Chondrocyte (in vitro differentiated cells): ENCODE measurements at places on chromosomes 7 and 10. TPM values are rescaled to one million over a fixed set of nuclear protein-coding genes. Genes with fewer than 3 reads are reported as not detected.

- no peak for DNase-seq
Observed at GRCh38 chr7:131164025-131164925, 163.4 kb upstream of the MKLN1 start.

Gene PPP1R9A
- total RNA-seq = 1.5 to 5.3 TPM (median 4.1 TPM) in 3 replicates

Gene SAP25
- total RNA-seq = 0.70 to 1.1 TPM in 2 of 3 replicates, not detected in the other

- DNase-seq = no peak
Observed at GRCh38 chr10:110609605-110610004, 34.5 kb upstream of the RBM20 start.

Gene GALNT17
- total RNA-seq = 20.6 to 24.4 TPM (median 24.2 TPM) in 3 replicates

DNA sequence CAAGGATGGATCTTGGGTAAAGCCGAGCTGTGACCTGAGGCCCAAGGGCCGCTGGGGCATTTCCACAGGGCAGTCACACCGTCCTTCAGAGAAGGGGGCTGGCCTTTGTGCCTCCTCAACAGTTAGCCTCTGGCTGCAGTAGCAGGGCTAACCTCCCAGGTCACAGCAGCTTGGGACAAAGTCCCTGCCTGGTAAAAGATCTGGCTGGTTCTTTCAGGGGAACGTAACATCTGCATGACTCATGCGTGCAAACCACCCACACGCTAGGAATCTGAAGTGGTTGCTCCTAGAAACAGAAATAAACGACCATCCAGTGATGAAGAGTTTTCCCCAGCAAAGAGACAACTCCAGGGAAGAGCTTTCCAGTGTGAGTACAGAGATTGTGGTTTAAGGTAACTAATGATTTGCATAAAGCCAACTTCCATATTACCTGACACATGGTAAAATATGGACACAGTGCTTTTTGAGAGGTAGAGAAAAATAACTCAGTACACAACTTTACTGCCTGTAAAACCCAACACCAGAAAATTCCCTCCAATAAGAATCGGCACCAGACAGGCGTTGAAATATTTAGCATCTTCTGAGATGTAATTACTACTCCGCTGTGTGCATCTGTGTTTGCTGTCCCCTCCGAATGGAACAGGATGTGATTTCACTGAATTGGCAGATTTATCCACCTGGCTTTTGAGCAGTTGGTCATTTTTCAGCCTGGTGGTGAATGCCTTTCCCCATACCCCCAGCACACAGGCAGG lies 84.9 kb upstream of the ADRB1 start:
- no peak for DNase-seq

Gene HYAL4
- not detected in 3 replicates for total RNA-seq

Gene ZNF365
- total RNA-seq = 5.2 to 10.9 TPM (median 6.0 TPM) in 3 replicates

DNA sequence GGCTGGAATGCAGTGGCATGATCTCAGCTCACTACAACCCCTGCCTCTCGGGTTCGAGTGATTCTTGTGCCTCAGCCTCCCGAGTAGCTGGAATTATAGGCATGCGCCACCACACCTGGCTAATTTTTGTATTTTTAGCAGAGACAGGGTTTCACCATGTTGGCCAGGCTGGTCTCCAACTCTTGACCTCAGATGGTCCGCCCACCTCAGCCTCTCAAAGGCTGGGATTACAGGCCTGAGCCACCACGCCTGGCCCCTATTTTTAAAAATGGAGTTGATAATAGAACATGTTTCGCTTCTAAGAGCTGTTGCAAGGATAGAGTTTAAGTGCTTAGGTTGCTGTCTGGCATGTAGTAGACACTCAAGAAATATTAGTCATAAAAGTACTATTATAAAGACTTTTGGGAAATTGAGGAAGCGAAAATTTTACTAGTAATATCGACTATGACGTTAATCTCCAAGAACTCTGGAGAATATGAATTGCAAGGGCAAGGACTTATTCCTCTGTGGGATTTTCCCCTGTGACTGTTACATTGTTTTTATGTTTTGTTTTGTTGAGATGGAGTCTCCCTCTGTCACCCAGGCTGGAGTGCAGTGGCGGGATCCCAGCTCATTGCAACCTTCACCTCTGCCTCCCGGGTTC lies 7.9 kb downstream of the GTF2I start:
- DNase-seq = peak; percentile 19

GRCh38 chr10:2202401-2202800 lies 465.1 kb upstream of the ADARB2 start:
- DNase-seq = no peak

Gene SLIT1
- total RNA-seq = 0.17 TPM in 1 of 3 replicates, not detected in the others

- DNase-seq = no peak
Observed at GRCh38 chr10:34609287-34609940, 205.7 kb downstream of the PARD3 start.

DNA sequence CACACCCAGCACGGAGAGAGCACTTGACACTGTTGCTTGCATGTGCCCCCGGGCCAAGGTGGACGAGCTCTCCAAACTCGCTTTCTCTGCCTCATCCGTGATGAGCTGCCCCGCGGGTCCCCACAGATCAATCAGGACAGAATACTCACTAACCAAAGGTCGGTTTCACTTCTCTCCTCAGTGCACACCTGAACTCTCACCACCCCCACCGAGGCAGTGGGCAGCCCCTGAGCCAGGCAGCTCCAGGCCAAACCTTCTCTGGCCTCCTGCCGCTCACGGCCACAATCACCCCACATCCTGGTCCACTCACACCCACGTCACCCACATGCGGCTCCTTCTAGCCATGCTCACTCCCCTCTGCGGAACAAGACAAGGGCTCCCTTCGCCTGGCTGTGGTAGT lies 443.9 kb downstream of the DNAJB6 start:
- peak; percentile 82 for DNase-seq

- DNase-seq = no peak
Observed at GRCh38 chr10:66071907-66072306, 853.9 kb upstream of the LRRTM3 start.

GRCh38 chr7:29391262-29391661 lies 172.4 kb upstream of the PRR15 start:
- no peak for DNase-seq

GRCh38 chr7:123305840-123306375 lies 106.1 kb upstream of the SLC13A1 start:
- DNase-seq = no peak

GRCh38 chr10:110617425-110618229 lies 26.5 kb upstream of the RBM20 start:
- DNase-seq = no peak

GRCh38 chr10:129560361-129560760 lies 93.3 kb downstream of the MGMT start:
- DNase-seq = no peak

- DNase-seq = no peak
Observed at GRCh38 chr7:84820481-84820880, 366.4 kb downstream of the SEMA3D start.

GRCh38 chr10:1462032-1462431 lies 275.3 kb downstream of the ADARB2 start:
- no peak for DNase-seq

Gene MBL2
- not detected in 3 replicates for total RNA-seq
